Cardiac muscle cell (in vitro differentiated cells and primary cell): ENCODE measurements at places on chromosomes 13 and 19. TPM values are rescaled to one million over a fixed set of nuclear protein-coding genes. Genes with fewer than 3 reads are reported as not detected.

CAPS gene
- total RNA-seq: 14.4 and 23.6 TPM in 2 replicates

DNA sequence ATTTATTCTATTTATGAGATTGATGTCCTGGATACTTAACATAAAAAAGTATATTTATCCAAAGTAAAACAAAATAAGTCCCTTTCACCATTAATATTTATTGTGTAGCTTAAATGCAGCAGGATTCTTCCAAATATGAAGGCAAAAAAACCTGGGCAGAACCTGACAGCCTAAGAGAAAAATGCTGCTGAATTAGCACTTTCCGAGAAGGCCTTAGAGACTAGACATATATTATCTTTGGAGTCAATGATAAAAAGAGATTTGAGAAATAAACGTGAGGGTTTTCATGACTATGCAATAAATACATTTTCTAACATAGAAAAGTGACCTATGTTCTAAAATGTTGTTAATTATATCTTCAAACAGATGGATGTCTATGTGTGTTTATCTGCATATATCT lies 566.9 kb downstream of the PCDH9 start:
- H3K4me1 ChIP-seq: peaks cover 7% of the 10 kb centered on the region
- H3K27me3 ChIP-seq: no peaks in the 10 kb centered on the region
- H3K36me3 ChIP-seq: no peaks in the 10 kb centered on the region
- no peak overlapping the region for H3K27ac ChIP-seq
- no peak overlapping the region for H3K4me3 ChIP-seq
- no peak for DNase-seq

- no peak overlapping the region for H3K4me3 ChIP-seq
- peaks cover 8% of the 10 kb centered on the region for H3K4me1 ChIP-seq
- DNase-seq: no peak
- H3K27ac ChIP-seq: no peak overlapping the region
Observed at GRCh38 chr13:77703408-77703807, 5.9 kb downstream of the SLAIN1 start.

GRCh38 chr19:18607226-18608101 lies 865 bp upstream of the CRLF1 start:
- H3K36me3 ChIP-seq: no peaks in the 10 kb centered on the region
- DNase-seq: no peak
- H3K27me3 ChIP-seq: peaks cover 97% of the 10 kb centered on the region

DNA sequence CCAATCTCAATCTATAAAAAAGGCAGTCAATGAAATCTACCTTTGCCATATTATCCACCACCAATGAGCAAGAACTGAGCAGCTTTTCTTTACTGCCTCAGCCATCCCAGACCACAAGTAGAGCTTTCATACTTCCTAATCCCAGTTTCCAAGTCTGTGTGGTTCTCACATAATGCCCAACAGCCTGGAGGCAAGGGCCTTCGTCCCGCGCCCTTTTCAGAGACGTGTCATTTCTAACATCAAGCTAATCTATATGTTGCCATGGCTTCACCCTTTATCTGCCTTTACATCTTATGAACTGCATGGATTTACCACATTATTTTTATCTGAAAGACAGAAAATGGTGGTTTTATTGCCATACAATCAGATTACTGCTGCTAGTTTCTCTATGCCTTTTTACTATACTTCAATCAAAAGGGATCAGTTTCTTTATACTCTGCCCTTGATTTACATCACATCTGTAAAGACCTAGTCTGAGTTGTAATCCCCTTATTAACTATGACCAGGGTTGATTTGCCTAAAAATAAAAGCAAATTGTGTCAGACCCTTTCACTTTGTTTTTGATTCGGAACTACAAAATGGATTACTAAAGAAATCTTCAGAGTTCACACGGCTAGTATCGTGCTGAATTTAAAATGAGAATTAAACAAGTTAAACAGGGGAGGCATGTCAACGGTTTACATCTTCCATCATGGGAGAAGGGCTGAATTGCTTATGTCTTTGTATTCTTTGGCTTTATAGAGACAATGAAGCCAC lies 5.9 kb downstream of the EFNB2 start:
- H3K4me1 ChIP-seq: peaks cover 23% of the 10 kb centered on the region
- no peaks in the 10 kb centered on the region for H3K36me3 ChIP-seq
- no peak overlapping the region for H3K27ac ChIP-seq
